ENCODE measurements at places on chromosomes 1 and 21.

DNA sequence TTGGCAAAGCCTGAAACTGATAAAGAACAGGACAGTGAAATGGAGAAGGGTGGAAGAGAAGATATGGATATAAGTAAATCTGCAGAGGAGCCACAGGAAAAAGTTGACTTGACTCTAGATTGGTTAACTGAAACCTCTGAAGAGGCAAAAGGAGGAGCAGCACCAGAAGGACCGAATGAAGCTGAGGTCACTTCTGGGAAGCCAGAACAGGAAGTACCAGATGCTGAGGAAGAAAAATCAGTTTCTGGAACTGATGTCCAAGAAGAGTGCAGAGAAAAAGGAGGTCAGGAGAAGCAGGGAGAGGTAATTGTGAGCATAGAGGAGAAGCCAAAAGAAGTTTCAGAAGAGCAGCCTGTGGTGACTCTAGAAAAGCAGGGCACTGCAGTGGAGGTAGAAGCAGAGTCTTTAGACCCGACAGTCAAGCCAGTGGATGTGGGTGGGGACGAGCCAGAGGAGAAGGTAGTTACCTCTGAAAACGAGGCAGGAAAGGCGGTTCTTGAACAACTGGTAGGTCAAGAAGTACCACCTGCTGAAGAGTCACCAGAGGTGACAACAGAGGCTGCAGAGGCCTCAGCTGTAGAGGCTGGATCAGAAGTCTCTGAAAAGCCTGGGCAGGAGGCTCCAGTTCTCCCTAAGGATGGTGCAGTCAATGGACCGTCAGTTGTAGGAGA is 16.3 kb downstream of the CCDC17 start:
- DNase-seq: no peak

- no peak for DNase-seq
These were observed 6.1 kb downstream of the ZNF692 start for GRCh38 chr1:248852481-248853405.

DNA sequence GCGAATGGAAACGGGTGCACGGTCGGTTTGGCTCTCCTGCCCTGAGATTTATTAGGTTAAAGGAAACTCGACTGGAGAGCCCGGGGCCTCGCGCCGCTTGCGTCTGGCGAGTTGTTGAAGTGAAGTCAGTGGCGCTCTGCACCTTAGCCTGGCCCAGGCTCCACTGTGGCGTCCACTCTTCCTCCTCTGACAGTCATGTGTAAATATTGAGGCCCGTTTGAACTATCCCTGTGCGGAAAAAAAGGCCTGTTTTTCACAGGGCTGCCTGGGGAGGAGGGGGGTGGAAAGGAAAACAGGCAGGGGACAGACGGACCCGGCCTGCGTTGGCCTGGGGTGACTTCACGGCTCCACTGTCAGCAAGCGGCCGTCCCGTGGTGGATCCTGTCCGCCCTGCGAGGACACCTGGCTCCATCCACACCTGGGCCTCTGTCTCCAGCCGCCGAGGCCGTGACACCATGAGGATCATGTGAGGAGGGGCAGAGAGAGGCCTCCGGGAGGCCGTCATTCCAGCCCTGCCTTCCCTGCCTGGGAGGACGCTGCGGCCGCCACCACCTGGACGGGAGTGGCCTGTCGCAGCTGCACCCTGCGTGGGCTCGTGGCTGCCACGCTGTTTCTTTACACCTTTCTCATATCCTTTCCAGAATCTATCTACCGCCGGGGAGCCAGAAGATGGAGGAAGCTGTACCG is 59.8 kb downstream of the FAAP20 start:
- DNase-seq: no peak

- DNase-seq: no peak
These were observed 48.6 kb downstream of the ACOT7 start for GRCh38 chr1:6345009-6345408.

GRCh38 chr1:61079898-61080336 is 2.4 kb upstream of the NFIA start:
- DNase-seq: no peak

DNA sequence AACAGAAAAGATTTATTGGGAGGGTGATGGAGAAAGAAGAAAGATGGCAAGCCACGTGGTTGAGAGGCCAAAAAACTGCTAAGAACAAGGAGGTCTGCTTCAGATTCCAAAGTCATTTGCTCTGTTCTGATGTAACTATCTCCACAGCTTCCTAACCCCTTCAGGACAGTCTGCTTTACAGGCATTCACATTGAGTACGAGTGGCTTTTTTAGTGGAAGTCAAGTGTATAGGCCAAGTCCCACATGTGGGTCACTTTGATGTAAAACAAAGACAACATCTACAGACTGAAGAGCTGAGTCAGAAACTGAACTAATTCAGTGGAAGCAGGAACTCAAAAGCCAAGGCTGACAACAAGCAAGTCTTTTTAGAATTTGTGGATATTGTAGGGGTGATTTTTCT is 128.7 kb upstream of the F3 start:
- DNase-seq: no peak

All from stimulated activated CD8-positive, alpha-beta memory T cell treated with anti-CD3 and anti-CD28 coated beads, Interleukin-7, amount 100 ng/mL, for 24 hours (primary cell).